DMS 273 treated with DMSO at 0.1 percent for 48 hours (cell line): ENCODE measurements at places on chromosomes 11 and 22.

DNA sequence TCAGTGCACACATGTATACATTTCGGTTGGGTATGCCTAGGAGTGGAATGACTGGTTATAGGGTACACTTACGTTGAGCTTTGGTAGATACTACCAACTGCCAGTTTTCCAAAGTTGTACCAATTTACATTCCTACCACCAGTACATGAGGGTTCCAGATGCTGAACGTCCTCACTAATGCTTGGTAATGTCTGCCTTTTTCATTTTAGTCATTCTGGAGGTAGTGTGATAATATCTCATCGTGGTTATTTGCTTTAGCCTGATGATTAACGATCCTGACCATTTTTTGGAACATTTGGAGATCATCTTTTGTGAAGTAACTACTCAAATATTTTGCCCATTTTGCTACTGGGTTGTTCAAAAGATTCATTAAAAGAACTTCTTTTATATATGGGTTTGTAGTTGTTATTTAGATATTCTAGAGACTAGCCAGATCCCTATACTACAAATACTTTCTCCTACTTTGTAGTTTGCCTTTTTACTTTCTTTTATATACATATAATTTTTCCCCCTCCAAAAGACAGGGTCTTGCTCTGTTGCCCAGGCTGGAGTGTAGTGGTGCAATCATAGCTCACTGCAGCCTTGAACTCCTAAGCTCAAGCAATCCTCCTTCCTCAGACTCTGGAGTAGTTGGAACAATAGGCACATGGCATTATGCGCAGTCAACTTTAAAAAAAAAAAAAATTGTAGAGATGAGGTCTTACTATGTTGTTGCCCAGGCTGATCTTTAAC, 62.1 kb downstream of the RBFOX2 start:
- no peak for DNase-seq

GRCh38 chr22:20130731-20131596, 640 bp upstream of the ZDHHC8 start:
- no peak for DNase-seq

GRCh38 chr22:50314081-50314454, 6.6 kb upstream of the PLXNB2 start:
- no peak for DNase-seq

- DNase-seq = no peak
Observed at GRCh38 chr11:11401960-11402535, 49.0 kb upstream of the CSNK2A3 start.

GRCh38 chr11:107689317-107690202, 22.3 kb downstream of the SLN start:
- DNase-seq = peak; percentile 14

- DNase-seq = no peak
Observed at GRCh38 chr11:75839851-75840250, 24.8 kb downstream of the UVRAG start.

GRCh38 chr11:116101902-116102301, 597.7 kb upstream of the CADM1 start:
- DNase-seq = no peak

DNA sequence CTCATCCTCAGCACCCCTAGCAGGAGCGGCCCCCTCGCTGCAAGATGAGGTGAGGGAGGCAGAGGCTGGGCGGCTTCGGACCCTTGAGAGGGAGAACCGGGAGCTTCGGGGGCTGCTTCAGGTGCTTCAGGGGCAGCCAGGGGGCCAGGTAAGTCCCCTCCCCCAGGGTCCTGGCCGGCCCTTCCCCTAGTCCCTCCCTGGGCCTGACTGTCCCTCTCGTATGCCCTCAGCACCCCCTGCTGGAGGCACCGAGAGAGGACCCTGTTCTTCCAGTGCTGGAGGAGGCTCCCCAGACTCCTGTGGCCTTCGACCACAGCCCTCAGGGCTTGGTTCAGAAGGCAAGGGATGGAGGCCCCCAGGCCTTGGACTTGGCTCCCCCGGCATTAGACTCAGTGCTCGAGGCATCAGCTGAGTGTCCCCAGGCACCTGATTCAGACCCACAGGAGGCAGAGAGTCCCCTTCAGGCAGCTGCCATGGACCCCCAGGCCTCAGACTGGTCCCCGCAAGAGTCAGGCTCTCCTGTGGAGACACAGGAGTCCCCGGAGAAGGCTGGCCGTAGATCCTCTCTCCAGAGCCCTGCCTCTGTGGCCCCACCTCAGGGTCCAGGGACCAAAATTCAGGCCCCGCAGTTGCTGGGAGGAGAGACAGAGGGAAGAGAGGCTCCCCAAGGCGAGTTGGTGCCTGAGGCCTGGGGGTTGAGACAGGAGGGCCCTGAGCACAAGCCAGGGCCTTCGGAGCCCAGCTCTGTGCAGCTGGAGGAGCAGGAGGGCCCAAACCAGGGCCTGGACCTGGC, 4.0 kb downstream of the CCDC88B start:
- no peak for DNase-seq

- DNase-seq = no peak
Observed at GRCh38 chr11:109814824-109815223, 278.4 kb upstream of the ZC3H12C start.

DNA sequence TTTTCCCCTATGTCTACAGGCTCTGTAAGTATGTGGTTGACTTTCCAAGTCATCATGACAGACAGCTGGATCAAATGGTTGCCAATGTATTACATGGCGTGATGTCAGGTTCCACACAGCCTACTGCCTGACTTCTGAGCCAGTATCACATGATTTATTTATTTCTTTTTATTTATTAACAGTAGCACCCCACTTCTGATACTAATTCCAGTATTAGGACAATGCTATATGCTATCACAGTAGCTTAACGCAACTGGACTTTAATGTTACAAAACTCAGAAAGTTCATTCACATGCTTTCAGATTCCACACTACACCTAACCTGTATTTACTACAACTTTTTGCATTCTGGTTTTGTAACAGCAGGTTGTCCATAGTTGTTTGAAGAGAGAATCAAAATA, 17.7 kb upstream of the C11orf24 start:
- DNase-seq = no peak

GRCh38 chr11:121439759-121440158, 12.4 kb upstream of the SORL1 start:
- no peak for DNase-seq

- no peak for DNase-seq
Observed at GRCh38 chr11:130999992-131000770, 83.9 kb upstream of the SNX19 start.

DNA sequence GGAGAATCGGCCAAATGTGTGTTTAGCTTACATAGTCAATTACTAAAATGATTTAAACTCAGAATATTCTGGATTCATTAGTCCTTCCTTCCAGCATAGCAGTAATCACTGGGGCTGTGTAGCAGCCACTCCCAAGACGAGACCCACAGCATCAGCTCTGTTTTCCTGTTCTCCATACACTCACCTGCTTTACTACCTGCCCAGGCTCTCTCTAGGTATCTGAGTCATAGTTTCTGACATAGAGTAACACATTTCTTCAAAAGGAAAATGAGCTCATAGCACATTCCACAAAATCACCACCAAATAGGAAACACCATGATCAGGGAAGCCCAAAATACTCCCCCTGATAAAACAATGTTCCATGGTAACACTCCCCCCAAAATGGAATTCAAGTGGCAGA, 22.9 kb downstream of the MORC2 start:
- DNase-seq = no peak

DNA sequence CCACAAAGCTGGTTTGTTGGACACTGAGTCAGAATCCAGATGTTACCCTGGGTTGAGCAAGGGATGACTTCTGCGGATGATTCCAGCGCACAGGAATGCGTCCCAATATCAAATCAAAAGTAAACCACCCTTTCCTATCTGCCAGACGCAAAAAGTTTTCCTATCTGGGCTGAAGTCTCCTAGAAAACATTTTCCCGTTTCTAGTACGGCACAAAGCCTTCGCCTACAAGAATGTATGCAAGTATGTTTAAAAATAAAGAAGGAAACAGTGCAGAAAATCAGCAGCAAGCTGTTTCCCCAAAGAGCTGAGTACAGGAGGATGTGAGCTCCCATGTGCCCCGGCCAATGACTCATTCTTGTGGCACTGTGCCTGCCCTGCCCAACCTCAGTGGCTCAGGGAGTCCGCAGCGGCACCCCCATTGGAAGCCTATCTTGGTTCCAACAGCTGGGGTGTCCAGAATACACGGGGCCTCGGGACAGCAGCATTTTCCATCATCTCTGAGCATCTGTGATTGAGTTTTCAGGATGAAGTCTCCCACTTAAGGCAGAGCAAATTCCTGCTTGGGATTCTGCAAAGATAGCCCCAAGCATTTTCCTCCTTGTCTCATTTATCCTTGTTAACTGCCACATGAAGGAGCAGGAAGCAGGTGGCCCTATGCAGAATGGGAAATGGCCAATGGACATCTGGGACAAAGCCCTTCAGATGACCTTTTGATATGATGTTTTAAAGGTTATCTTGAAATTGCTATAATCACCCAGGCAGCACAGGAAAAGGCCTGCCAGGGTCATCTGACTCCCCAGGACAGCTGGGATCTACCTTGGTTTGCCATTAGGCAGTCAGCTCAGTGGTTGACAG, 17.5 kb downstream of the KCNJ5 start:
- no peak for DNase-seq

- no peak for DNase-seq
Observed at GRCh38 chr11:72305077-72305476, 61.1 kb upstream of the PHOX2A start.

GRCh38 chr11:125376117-125376516, 119.9 kb downstream of the FEZ1 start:
- peak; percentile 92 for DNase-seq

- DNase-seq = no peak
Observed at GRCh38 chr11:76151556-76152085, 54.7 kb downstream of the WNT11 start.

- DNase-seq = no peak
Observed at GRCh38 chr11:27388001-27388400, 25.0 kb upstream of the CCDC34 start.

DNA sequence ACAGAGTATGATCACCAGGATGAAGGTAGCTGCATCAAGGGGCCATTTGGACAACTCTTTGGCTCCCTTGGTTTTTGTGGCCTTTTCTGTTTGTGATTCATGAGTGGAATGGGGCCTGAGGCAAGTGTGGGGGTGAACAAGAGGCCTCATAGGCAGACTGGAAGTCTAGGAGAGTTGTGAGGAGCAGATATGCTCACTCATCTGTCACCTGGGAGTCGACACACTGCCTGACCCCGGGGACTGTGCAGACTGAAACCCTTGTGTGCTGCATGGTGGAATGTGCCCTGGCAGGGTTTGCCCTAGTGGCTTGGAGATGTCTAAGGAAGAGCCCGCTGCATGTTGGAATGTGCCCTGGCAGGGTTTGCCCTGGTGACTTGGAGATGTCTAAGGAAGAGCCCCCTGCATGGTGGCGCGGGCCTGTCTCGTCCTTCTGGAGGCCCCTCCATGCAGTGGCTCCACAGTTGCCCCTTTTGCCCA, 60.0 kb downstream of the MED15 start:
- DNase-seq = no peak

DNA sequence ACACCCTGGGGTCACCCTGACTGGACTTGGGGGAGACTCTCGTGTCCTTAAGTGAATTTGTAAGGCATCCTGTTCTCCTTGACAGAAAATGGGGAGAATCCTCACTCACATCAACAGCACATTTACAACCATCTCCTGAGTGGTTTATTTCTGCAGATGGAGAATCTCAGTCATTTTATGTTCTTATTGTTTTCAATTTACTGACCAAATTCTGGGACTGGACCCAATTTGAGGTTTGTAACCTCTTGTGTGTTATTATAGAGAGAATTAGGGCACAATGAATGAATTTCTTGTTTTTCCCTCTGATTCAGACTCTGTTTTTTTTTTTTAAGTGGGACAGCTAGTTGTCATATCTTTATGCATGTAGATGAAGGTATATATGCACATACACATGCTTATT, 104.9 kb downstream of the ADAMTS15 start:
- DNase-seq = no peak

- no peak for DNase-seq
Observed at GRCh38 chr11:69201066-69201365, 45.3 kb downstream of the SMIM38 start.

DNA sequence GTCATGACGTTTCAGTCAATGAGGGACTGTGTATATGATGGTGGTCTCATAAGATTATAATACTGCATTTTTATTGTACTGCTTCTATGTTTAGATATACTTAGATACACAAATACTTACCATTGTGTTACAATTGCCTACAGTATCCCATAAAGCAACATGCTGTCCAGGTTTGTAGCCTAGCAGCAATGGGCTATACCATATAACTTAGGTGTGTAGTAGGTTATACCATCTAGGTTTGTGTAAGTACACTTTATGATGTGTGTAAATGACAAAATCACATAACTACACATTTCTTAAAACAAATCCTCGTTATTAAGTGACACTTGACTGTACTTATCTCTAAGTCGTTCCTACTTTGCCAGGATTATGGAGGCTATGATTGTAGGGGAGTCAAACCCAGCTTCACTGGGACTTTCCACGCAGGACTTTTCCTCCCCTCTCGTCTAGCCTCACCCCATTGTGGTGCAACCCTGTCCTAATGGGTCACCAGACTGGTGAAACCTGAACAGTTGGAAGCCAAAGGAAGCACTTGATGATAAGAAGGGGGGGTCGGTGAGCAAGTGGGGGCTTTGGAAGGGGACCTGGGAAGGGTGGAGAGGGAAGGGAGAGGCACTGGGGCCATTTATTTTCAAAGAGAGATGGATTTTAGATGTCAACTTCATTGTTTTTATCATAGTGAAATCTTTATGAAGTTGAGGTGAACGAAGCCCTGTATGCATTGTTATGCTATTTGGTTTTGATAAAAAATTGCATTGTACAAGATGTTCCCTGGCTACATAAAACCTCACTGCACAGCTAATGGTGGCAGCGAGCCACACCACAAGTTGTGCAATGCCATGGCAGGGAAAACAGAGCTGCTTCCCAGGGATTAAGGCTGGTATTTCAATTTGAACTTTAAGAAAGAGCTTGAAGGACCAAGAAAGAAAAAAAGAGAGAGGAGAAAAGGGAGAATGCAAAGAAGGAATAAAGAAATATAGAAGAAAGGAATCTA, 129.1 kb downstream of the EHF start:
- no peak for DNase-seq

DNA sequence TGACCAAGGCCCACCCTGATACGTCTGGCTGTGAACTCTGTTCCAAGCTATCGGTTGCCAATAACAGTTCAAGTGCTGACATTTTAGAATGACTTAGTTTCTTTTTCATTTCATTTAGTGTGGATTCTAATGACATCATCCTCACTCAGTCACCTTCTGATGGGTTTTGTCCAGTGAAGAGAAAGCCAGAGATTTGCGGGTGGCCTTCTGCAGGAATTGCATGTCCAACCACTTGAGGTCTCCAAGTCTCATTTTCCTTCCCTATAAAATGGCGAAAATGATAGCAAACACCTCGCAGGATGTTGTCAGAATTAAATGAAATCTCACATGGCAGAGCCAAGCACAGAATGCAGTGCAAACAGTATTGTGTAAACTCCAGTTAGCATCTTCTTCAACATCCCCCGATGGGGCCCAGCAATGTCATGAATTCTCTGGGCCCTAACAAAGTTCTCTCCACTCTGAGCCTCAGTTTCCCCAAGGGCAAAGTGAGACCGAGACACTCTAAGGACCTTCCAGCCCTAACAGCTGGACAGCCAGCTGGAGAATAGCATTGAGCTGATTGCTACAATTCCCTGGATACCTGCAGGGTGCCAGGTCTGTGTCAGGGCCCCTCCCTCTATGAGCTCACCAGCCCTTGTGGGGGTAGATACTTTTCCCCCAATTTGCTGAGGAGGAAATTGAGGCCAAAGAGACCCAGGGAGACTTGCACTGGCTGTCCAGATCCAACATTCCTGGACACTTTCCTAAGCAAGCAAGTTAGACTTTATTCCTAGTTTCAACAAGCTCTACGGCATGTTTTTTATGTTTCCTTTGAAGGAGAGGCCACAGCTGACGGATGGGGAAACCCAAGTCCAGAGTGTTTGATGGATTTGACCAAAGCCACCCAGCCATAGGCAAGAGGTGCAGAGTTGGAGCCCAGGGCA, 286.7 kb downstream of the MN1 start:
- DNase-seq = no peak
